ENCODE measurements at places on chromosomes 5 and 9.

DNA sequence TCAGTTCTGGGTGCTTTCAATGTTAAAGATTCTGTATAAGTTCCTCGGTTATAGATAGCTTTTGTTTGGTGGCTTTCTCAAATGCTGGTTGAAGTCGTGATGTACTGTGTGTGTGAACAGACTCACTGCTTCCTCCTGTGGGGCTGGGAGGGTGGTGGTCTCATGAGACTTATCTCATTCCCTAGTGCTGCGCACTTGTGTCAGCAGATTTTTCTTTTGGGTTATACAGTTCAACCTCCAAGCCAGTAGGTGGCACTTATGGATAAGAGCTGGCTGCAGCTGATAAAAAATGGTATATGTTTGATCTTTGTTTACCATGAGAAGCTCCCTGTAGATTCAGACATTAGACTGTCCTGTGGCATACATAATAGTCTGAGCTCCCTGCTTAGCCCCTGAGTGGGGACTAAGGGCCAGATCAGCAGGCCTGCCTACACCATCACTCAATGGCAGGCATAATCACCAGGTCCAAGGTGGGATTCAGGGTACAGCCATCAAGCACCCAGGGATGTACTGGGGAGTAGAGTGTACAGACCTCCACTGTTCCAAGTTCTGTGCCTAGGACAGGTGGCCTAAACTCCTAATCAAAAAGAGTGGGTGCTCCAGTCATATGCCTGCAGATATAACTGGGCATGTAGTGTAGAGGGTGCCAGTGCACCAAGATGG is 174.2 kb downstream of the OXCT1 start:
- no peak for DNase-seq

DNA sequence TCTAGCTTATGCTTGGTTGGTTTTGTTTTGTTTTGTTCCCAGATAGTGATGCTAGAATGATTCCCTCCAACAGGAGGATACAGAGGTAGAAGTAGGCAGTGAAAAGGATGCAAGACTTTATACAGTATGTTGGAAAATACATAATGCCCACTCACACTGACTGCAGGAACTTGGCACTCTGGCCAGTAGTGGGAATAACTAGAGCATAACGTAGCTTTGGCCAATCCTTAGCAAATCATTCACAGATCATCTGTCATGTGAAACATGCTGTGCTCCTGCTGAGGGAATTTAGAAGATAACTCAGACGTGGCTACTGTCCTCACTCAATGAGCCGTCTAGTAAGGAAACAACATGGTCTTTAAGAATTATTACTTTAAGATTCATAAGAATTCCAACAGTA is 13.5 kb downstream of the CFAP90 start:
- DNase-seq: no peak

- DNase-seq: no peak
Observed at GRCh38 chr9:27292659-27293405, 4.1 kb downstream of the EQTN start.

- no peak for DNase-seq
Observed at GRCh38 chr5:80125962-80126480, 90.9 kb downstream of the THBS4 start.

- peak; percentile 30 for DNase-seq
Observed at GRCh38 chr5:54249210-54250028, 61.0 kb downstream of the ARL15 start.

GRCh38 chr5:78649211-78649695 is 681 bp upstream of the LHFPL2 start:
- no peak for DNase-seq

DNA sequence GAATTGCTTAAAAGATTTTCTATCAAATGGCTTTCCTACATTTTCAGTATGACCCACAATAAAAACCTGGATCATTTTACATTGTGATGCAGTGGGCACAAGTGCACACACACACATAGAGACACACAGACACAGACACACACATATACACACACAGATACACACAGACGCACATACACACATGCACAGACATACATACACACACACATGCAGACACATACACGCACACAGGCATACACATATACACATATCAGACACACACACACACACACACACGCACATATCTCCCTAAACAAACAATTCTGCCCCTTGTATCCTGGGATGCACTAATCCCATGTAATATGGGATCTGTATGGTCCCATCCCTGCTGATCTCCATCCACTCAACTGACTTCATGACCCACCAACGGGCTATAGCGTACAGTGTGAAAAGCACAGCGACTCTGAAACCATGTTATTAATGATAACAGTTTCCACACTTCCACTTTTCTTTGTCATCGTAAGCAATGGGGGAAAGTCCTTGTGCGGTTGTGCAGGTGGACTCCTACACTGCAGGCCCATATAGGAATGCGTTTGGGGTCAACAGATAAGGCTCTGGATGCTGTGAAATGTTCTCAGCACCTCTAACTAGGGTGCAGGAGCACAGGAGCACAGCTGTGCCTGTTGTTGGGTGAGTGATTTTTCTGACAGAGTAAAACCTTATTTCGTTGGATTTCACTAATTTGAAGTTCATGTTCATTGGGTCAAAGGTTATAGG is 52.7 kb downstream of the DAP start:
- DNase-seq: no peak

GRCh38 chr9:3676766-3677165 is 151.0 kb upstream of the RFX3 start:
- no peak for DNase-seq

DNA sequence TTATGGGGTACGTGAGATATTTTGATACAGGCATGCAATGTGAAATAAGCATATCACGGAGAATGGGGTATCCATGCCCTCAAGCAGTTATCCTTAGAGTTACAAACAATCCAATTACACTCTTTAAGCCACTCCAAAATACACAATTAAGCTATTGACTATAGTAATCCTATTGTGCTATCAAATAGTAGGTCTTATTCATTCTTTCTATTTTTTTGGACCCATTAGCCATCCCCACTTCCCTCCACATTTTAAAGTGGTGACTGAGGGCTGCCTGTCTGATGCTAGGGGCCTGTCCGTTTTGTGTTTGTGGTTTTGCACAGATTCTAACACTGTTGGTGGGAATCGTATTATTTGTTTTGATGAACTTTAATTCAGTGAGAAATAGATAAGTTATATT is 129.7 kb upstream of the DHFR start:
- no peak for DNase-seq

GRCh38 chr9:89803403-89803802 is 198.6 kb downstream of the GADD45G start:
- no peak for DNase-seq

DNA sequence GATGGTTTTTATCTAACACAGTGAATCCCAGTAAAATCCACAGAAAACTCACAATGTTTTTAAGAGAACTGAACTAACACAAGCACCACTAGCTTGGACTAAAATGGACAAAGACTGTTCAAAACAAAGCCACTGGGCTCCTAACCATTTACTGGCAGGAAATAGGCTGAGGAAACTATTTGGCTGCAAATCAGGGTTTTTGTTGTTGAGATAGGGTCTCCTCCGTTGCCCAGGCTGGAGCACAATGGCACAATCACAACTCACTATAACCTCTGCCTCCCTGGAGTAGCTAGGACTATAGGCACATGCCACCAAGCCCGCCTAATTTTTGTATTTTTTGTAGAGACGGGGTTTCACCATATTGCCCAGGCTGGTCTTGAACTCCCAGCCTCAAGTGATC is 99.7 kb downstream of the THBS4 start:
- DNase-seq: no peak

GRCh38 chr9:123296174-123296573 is 27.8 kb upstream of the STRBP start:
- DNase-seq: no peak

DNA sequence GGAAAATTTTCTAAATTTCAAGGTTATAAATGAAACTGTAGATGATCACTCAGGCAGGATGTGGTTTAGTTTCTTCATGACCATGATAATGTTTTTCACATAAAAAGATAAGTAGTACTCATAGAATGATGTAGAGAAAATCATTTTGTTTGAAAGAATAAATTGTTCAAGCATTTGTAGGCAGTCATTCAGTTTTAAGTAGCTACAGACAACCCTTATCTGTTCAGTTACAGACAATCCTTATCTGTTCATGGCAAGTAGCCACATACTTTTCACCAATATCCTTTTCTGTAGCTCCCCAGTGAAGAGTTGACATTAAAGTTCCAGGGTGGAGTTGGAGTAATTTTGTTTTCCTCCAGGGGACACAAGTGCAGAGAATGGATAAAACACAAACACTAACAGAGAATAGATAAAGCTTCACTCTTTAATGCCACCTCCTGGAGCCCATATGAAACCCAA is 278.1 kb upstream of the TNC start:
- DNase-seq: no peak

GRCh38 chr9:83583151-83584014 is 39.6 kb upstream of the IDNK start:
- peak; percentile 59 for DNase-seq

DNA sequence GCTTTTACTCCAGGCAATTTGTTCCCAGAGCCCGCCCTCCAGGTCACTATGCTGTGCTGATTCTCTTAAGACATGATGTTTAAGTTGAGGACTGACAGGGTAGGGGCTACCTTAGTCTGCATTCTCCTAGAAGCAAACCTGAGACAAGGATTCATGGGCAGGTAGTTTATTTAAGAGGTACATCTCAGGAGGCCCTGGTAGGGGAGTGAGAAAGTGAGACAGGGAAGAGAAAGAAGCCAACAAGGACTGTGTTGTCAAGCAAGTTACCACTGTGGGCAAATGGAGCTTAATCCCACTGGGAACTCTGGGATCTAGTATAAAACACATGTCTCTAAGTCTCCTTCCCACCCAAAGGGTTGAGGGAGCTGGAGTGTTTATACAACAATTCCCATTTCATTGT is 43.6 kb upstream of the FSTL4 start:
- DNase-seq: no peak

DNA sequence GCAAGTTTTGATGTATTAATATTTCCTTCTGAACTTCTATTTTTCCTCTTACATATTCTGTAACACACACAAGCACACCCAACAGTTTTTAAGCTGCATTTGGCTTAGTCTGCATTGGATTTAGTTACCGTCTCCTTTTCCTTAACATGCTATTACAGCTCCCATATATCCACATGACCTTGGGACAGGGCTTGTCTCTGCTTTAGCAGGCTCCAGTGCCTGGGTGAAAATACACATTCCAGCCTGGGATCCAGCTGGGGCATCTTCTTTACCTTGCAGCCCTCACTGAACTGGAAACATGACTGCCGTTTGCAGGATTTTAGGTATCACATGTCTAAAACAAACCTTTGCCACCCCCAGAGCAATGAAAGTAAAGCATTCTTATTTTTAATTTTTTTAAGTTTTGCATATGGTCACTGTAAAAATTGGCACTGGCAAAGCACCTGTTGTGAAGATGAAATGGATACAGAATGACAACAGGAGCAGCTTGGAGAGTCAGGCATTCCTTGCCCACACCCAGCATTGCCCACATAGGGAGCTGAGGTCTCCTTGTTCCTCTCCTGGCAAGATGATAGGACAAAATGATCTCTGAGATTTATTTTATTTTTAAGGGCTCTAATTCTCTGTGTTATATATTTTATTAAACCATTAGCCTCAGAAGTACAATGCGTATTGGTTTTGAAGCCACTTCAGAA is 4.0 kb downstream of the GADD45G start:
- DNase-seq: no peak

DNA sequence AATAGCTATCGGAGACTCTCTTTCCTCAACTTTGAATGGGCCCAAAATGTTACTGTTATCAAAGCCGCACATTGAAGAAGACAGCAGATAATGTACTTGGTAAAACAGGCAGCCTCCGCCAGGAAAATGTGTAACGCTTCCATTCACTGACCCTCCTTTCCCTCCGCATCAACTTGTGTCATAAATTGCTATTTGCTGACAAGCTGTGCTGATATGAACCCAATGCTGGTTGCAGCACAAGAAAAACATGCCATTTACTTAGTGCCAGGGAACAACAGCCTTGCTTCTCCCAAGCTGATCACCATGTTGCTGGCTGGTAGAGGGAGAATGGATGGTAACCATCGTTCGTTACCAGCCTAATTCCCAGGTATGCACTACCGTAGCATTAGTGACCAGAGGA is 162.6 kb upstream of the PPP1R2B start:
- no peak for DNase-seq

DNA sequence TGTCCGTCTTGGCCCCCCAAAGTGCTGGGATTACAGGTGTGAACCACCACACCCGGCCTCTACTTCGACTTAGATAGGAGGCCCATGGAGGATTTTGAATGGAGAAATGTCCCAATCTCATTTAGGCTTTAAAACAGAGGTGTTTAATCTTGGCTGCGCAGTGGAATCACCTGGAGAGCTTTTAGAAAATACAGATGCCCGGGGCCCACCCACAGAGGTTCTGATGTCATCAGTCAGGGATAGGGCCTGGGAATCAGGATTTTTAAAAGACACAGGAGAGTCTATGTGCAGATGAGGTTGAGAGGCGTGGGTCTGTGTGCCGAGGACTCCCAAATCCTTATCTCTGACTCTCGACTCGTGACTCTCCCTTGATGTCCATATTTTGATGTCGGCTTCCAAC is 124.0 kb upstream of the BOD1 start:
- DNase-seq: no peak

DNA sequence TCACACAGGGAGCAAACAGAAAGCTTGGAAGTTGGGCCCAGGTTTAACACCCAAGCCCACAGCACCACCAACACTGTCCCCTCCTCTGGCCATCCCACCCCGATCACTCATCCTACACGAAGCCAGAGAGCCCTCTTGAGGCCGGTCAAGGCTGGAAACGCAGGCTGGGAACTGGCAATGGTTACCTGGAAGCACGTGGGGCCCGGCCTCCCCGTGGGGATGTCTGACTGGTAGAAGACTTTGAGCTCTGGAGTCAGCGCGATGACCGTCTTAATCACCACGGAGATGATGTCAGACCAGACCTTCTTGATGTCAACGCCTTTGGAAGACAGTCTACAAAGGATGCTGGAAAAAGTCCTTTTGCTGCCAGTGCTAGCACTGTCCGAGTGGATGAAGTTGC is 104.1 kb downstream of the TTLL11 start:
- DNase-seq: no peak

GRCh38 chr5:175830586-175831300 is 40.6 kb upstream of the CPLX2 start:
- DNase-seq: no peak

DNA sequence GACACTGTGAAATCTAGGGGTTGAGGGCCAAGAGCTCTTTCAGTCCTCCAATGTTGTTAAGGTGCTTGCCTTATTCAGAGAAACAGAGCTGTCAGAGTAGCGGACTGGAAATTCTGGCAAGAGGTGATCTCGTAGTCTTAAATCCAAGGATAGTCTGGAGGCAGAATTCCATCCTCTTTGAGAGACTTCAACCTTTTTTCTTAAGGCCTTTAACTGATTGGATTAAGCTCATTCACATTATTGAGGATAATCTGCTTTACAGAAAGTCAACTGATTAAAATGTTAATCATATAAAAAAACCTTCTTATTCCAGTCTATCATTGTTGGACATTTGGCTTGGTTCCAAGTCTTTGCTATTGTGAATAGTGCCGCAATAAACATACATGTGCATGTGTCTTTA is 243.1 kb upstream of the COX7C start:
- DNase-seq: no peak

- no peak for DNase-seq
Observed at GRCh38 chr5:171770153-171770552, 15.5 kb upstream of the SMIM23 start.

- no peak for DNase-seq
Observed at GRCh38 chr5:26023361-26023760, 1015.0 kb downstream of the CDH9 start.
